Esophagus muscularis mucosa (tissue), 4 donors: ENCODE measurements at places on chromosomes 16 and 17. TPM values are rescaled to one million over a fixed set of nuclear protein-coding genes. Genes with fewer than 3 reads are reported as not detected.
A peak's percentile ranks its signal among the peaks of the same experiment; 100 is the strongest.

Gene CLEC10A
- total RNA-seq, result 13.7 TPM

- peaks cover 5% of the 10 kb centered on the region for H3K4me1 ChIP-seq
- DNase-seq, result no peak
- H3K27ac ChIP-seq, result no peak overlapping the region
- H3K27me3 ChIP-seq, result no peaks in the 10 kb centered on the region
Measured at GRCh38 chr17:39352511-39352910, 48.9 kb downstream of the FBXL20 start.

Gene CSH2
- not detected for total RNA-seq

GRCh38 chr16:57889522-57889921 is 81.4 kb downstream of the CNGB1 start:
- peaks cover 6% of the 10 kb centered on the region for H3K4me1 ChIP-seq
- no peak overlapping the region for H3K4me3 ChIP-seq
- no peak overlapping the region for H3K27ac ChIP-seq
- peaks cover 28% of the 10 kb centered on the region for H3K27me3 ChIP-seq
- H3K36me3 ChIP-seq, result no peaks in the 10 kb centered on the region
- DNase-seq, result no peak

Gene CAPNS2
- not detected for total RNA-seq

DNA sequence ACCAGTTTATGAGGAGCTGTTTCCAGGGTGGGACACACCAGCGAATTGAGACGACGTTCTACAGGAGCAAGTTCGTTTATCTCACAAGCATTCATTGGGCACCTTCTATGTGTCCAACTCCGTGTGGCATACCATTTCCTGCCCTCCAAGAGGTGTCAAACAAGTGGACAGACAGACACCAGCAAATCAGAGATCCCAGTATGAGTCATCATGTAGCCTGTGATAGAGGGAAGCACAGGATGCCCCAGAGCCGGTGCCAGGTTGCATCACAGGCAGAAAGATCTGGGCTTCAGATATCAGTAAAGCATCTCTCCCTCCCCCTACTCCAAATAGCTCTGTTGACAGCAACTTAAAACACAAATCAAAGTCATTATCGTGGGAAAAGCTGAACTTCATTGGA is 31.8 kb upstream of the MAF start:
- H3K27ac ChIP-seq, result no peak overlapping the region
- no peaks in the 10 kb centered on the region for H3K27me3 ChIP-seq
- H3K4me1 ChIP-seq, result no peaks in the 10 kb centered on the region
- no peaks in the 10 kb centered on the region for H3K36me3 ChIP-seq

Gene NXN
- 49.0 TPM for total RNA-seq

Gene GABARAP
- 524 TPM for total RNA-seq

DNA sequence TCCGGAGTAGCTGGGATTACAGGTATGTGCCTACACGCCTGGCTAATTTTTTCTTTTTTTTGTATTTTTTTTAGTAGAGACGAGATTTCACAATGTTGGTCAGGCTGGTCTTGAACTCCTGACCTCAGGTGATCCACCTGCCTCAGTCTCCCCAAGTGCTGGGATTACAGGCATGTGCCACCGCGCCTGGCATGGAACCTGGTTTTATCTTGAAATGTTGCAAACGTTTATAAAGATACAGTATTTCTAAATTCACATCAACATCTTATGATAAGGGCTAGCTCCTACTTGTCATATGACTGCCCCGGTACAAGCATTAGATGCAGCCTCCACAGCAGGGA is 1.5 kb upstream of the IST1 start:
- H3K27me3 ChIP-seq, result no peaks in the 10 kb centered on the region
- H3K4me1 ChIP-seq, result peaks cover 33% of the 10 kb centered on the region
- peak overlapping the region; percentile 91 for H3K27ac ChIP-seq
- DNase-seq, result no peak
- no peaks in the 10 kb centered on the region for H3K36me3 ChIP-seq

Gene FOXF1
- total RNA-seq, result 68.8 TPM
